ENCODE measurements at places on chromosomes 12 and 14. TPM values are rescaled to one million over a fixed set of nuclear protein-coding genes. Genes with fewer than 3 reads are reported as not detected.

The GPR68 gene
- total RNA-seq = 1.1 TPM

The RILPL1 gene
- 45.4 TPM for total RNA-seq

DNA sequence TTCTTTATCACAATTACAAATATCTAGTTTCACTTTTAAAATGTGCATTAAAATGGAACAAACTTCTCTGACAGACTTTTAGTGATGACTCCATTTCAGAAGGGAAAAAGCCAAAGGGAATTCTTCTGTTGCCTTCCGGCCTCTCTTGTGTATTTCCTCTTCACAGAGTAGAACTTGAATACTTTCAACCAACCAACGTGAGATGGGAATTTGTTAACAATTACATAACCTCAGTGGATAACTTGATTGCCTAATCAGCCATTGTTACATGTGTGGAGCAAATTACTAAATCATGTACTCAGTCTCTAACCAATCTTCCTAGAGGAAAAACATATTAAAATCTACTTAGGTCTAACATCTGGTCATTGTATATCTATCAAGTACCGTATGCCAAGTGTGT lies 291.1 kb downstream of the SYT1 start:
- H3K36me3 ChIP-seq = no peaks in the 10 kb centered on the region
- H3K4me3 ChIP-seq = no peak overlapping the region
- H3K27ac ChIP-seq = no peak overlapping the region
- no peaks in the 10 kb centered on the region for H3K27me3 ChIP-seq

DNA sequence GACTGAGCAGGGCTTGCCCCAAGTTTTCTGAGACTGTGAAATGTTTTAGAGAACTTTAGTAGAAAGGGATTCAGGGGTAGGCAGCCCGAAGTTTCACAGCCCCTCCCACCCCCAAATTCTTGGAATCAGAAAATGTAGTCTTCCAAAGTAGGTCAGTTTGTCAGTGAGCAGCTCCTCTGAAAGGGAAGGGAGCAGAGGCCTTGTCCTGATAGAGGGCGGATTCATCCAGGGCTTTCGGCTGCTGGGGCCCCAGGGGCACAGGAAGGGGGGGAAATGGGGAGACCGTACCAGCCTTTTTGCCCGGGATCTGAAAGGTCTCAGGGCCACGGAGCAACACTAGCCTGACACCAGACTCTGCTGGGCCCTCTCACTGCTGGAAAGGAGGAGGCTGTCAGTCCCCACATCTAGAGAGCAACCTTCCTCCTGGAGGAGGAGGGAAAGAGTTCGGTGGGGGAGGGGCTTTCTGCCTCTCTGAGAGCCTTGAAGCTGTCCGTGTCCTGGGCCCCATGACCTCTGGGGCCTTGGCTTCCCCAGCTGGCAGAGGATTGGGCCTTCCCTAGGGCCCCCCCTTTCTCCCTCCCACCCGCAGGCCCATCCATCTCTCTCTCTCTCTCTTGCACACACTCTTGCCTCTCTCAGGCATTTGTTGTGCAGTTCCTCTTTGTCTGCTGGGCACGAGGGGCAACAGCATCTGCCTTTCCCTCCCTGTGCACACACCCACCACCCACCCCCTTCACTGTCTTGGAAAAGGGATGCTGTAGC lies at the start of gene IKZF4:
Gene IKZF4 (plus strand): TSS at position 621 of the 762 bp plus-strand sequence. CDS start 451 bp downstream, outside the sequence.
- no peak for DNase-seq
- H3K27me3 ChIP-seq = no peaks in the 10 kb centered on the region
- peaks cover 53% of the 10 kb centered on the region for H3K4me1 ChIP-seq
- H3K36me3 ChIP-seq = peaks cover 7% of the 10 kb centered on the region

- DNase-seq = no peak
- no peaks in the 10 kb centered on the region for H3K4me1 ChIP-seq
- H3K27ac ChIP-seq = no peak overlapping the region
- H3K27me3 ChIP-seq = no peaks in the 10 kb centered on the region
These were observed 85.4 kb downstream of the BCL2L14 start for GRCh38 chr12:12156116-12156515.

DNA sequence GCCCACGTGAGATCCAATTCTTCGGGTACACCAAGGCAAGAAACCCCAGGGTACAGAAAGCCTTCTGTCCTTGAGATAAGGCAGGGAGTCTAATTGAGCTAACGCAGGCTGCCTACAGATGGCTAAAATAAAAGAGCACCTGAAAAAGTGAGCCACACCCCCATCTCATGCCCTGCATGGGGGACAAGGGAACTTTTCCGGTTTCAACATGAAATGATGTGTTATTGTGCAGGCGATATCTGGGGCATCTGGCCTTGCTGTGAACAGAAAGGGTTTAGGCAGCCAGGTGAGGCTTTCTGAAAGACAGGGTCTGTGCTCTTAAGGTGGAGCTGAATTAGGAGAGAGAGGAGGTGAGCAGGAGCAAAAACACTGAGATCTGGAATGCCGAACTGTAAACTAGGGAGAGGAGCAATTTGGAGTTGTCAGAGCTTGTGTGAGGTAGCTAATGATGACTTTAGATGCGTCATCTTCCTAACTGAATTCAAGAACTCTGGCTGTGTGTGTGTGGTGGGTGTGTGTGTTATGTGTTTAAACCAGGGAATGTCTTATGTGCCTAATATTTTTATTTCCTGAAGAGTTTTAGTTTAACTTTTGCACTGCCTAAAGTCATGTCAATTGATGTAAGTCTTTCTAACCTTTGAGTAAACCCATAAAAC lies 20.1 kb upstream of the LDHB start:
- DNase-seq = no peak
- no peaks in the 10 kb centered on the region for H3K36me3 ChIP-seq
- peaks cover 63% of the 10 kb centered on the region for H3K27me3 ChIP-seq
- no peak overlapping the region for H3K27ac ChIP-seq
- no peaks in the 10 kb centered on the region for H3K4me1 ChIP-seq
- no peak overlapping the region for H3K4me3 ChIP-seq

- no peak overlapping the region for H3K4me3 ChIP-seq
- H3K27ac ChIP-seq = peak overlapping the region; percentile 77
- no peak for DNase-seq
- H3K36me3 ChIP-seq = no peaks in the 10 kb centered on the region
These were observed 1.8 kb downstream of the OTOGL start for GRCh38 chr12:80101126-80101525.

Data from mesothelial cell of epicardium (in vitro differentiated cells).